Left kidney (tissue), 8 donors: ENCODE measurements at places on chromosomes 6 and 20. TPM values are rescaled to one million over a fixed set of nuclear protein-coding genes. Genes with fewer than 3 reads are reported as not detected.

Gene PSMB8
- 18.8 TPM for polyA plus RNA-seq

Gene TCP11
- 1.9 TPM for polyA plus RNA-seq

Gene AKIRIN2
- polyA plus RNA-seq = 69.1 TPM

Gene IL17A
- polyA plus RNA-seq = not detected

Gene SRSF12
- polyA plus RNA-seq = 20.1 TPM

Gene SAMD3
- polyA plus RNA-seq = 1.1 TPM

Gene C20orf144
- 0.33 TPM for polyA plus RNA-seq

Gene RFX6
- polyA plus RNA-seq = not detected
